ENCODE measurements at places on chromosomes 13 and 19.

DNA sequence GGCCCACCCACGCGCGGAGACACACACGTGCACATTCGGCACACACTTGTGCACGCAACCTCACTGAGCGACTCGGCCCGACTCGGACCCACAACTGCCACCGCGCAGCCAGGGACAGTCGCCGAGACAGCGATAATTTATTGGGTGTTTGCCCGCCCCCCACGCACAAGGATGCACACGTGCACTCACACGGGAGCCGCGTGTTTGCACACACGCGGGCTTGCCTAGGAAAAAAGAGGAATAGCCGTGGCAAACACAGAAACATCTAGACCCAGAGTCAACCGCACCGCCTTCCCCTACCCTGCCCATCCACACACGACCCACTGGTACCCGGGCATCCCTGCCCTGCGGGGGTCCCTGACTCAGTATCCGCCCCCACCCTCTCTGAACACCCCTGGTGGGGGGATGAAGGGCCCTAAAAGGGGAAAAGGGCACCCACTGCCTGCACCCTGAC lies 1.1 kb upstream of the SSBP4 start:
- DNase-seq = peak; percentile 73

DNA sequence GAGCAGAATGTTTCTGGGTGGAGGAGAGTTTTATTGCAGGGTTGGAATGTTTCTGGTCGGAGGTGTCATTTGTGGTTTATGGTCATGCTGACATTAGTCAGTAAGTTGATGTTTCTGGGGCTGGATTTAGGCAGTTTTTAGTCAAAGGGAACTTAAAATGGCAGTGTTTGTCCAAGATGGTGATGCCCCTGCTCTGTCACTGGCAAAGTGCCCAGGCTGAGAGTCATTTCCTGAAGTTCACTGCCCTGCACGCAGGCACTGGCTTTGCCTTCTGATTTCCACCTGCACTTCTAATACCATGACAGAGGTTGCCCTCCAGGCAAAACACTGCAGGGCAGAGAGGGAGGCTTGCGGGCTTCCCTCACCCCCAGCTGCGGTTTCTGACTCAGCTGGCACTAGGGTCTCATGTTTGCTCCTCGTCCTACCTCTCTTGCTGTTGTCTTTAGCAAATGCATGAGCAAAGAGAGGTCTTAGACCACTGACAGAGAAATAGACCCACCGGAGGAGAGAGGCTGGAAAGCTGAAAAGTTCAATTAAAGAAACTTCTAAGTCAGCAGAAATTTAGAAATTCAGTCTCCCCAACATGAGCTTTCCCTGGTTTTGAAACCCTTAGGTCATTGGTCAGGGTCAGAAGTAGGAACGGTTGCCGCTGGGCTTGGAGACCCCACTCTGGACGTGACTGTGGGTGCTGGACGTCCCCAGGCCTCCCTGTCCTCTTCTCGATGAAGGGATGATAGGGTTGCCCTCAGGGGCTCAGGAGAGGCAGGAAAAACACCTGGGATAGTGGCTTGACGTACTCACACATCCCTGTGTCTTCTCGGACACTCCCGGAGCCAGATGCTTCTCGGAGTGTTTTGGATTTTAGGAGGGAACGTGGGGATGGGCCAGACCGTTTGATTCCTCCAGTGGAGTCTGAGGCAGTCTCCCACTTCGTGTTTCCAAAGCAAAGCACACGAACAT lies 26.3 kb downstream of the TMEM255B start:
- DNase-seq = no peak

GRCh38 chr13:102033386-102033785 lies 368.5 kb downstream of the FGF14 start:
- DNase-seq = no peak

- DNase-seq = peak; percentile 34
Measured at GRCh38 chr13:105202354-105202753, 1333.1 kb downstream of the EFNB2 start.

- DNase-seq = peak; percentile 41
Measured at GRCh38 chr13:91722267-91722884, 324.0 kb downstream of the GPC5 start.

- DNase-seq = no peak
Measured at GRCh38 chr13:74205313-74205690, 71.1 kb upstream of the KLF12 start.

DNA sequence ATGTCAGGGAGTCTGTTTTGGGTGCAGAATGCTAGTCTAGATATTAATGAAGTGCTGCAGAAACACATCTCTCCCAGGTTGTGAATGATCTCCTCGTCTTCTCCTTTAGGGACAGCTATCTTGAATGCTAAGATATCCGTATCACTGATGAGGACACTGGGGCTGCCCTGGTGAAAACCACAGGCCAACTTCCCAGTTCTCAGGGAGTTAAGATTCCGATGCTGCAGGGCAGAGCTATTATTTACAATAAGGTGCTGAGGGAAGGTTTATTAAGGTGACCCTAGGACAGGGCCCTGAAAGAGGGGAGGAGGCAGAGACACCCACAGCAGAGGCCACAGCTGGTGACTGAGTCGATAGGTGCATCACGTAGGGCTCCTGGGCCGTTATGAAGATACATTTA lies 66.1 kb downstream of the TNFRSF19 start:
- no peak for DNase-seq

DNA sequence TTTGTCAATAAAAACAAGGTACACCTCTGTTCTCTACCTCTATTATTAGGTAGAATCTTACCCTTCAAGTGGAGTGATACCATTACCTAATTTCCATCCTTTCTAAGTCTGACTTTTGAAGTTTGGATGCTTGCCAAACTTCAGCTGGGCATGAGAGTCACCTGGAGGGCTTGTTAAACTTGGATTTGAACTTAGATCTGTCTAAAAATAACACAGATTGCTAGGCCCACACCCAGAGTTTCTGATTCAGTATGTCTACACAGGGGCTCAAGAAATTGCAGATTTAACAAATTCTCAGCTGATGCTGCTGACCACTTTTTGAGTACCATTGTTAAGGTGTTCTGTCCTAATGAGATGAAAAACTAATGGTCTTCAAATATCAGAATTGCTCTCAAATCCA lies 512.2 kb downstream of the LMO7 start:
- DNase-seq = no peak

GRCh38 chr13:79194727-79195126 lies 211.3 kb downstream of the RBM26 start:
- no peak for DNase-seq

DNA sequence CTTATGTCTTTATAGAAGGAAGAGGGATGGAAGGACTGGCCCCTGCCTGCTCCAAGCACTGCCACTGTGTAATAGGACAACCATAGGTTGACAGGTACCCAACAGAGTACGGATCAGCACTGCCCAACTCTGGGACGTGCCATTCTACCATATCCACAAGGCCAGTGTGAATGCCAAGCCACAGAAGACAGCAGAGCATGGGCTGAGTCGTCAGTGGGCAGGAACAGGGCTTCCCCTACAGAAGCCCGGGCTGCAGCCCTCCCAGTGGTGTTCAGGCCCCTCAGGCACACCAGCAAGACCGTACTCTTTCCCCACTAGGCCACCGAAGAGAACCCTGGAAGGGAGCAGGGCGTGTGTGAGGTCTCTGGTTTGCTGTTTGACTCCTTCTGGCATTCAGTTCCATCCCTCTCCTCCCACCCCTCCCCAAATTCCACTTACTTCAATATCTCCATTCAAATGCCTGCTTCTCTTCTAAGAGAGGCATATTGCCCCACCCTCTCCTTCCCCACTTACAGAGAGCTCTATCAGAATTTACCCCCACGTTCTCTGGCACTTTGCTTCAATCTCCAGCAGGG lies 209.4 kb downstream of the FOXO1 start:
- no peak for DNase-seq

- peak; percentile 85 for DNase-seq
Measured at GRCh38 chr19:55809381-55810058, 22.3 kb downstream of the NLRP11 start.

DNA sequence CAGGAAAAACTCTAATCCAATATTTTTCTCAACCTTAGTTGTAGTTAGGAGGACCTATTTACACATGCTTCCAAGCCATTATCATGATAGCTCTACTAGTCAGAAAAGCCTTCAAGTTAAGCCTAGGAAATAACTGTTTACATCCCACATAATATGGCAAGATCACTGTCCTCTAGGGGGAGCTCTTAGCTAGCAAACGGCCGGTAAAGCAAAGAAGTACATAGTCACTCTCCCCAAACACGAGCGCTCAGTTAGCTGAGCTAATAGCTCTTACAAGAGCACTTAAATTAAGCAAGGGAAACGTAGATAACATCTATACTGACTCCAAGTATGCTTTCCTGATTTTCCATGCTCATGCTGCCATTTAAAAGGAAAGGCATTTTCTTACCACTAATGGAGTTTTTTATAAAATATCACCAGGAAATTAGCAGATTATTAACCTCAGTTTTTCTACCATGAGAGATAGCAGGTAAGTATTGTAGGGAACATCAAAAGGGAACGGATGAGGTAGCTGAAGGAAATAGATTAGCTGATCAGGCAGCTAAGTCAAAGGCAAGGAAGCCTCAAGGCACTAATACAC lies 100.6 kb upstream of the PABPC3 start:
- peak; percentile 93 for DNase-seq

DNA sequence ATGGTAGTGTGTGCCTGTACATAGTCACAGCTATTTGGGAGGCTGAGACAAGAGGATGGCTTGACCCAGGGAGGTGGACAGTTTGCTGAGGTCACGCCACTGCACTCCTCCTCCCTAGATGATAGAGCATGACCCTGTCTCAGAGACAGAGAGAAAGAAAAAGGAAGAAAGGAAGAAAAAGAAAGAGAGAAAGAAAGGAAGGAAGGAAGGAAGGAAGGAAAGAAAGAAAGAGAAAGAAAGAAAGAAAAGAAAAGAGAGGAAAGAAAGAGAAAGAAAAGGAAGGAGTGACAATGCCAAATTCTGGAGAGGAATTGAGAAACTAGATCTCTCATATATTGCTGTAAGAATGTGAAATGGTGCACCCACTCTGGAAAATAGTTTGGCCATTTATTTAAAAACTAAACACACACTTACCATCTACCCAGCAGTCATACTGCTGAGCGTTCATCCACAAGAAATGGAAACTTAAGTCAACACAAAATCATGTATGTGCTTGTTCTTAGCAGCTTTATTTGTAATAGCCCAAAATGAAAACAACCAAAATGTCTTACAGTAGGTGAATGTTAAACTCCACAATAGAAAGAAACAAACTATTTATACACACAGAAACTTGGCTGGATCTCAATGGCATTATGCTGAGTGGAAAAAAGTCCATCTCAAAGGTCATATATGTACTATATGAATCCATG lies 7.5 kb downstream of the TEX101 start:
- DNase-seq = no peak

DNA sequence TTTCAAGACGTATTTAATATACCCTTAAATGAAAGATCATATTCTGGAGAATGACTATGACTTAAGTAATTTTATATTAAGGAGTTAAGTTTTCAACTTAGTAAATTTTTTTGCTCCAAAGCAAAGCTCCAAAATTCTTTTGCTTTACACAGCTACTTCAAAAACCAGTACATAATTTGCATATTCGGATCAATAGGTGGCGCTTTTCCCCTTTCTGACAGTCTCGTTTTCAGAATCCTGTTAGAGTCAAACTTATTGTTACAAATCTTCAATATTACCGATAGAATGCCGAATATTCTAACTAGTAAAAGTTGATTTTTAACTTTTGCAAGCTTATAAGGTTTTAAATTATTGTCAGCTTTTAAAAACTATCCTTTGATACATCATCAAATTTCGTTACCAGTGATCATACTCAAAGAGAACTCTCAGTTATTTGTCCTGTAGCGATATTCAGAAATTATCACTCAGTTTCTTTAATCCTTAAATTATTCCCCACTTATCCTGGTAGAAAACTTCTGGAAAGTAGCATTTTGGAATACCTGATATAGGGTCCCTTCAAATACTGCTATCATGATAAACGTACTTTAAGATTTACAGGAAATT lies 852.7 kb upstream of the KLHL1 start:
- DNase-seq = peak; percentile 24

- DNase-seq = no peak
Measured at GRCh38 chr13:42891591-42891990, 100.5 kb downstream of the EPSTI1 start.

DNA sequence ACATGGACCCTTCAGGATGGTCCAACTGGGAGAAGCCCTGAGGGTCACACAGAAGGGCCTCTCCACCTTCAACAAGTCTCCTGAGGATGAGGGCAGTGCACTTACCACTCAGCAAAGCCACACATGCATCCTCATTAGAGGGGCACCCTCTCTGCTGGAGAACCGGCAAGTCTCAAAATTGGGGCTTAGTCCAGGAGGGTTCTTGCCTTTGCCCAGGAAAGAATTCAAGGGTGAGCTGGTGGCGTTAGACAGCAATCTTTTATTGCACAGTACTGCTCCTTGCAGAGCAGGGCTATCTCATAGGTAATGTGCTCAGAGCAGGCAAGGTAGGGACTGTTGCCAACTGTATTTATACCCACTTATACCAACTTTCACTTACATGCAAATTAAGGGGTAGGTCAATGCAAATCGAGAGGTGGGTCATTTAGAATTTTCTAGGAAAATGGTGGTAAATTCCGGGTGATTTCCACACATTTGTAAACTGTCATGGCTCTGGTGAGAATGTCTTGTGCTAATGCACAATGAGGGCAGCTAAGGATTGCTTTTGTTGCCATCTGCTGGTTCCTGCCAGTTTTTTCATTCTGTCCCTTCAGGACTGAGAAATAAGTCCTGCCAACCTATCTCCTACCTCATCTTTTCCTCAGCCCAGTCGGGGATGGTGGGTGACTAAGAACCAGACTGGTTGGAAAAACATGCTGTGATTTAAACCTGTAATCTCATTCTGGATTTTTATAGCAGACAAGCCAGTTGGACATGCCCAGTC lies 27.8 kb upstream of the IGSF23 start:
- peak; percentile 18 for DNase-seq

DNA sequence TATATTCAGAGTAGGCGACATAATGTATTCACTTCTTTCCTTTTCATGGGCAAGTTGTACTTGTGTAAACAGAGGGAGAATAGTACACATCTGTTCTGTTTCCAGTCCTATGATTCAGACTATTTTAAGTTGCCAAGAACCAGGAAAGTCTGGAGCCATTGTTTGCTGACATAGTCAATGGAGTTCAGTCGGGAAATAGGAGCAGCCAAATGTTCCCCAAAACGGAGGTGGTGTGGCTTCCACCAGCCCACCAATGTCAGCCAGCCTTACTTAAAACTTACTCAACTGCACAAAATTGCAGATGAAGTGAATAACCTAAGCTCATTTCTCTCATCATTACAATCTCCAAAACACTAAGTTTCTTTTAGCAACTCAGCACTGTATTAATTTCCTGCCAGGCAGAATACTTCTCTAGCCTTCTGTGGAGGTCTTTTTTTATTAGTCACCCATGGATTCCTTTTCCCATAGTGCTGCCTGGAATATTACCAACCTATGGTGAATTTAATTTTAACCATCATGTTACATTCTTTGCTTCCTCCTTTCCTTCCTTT lies 22.3 kb upstream of the CSNK1A1L start:
- peak; percentile 47 for DNase-seq

DNA sequence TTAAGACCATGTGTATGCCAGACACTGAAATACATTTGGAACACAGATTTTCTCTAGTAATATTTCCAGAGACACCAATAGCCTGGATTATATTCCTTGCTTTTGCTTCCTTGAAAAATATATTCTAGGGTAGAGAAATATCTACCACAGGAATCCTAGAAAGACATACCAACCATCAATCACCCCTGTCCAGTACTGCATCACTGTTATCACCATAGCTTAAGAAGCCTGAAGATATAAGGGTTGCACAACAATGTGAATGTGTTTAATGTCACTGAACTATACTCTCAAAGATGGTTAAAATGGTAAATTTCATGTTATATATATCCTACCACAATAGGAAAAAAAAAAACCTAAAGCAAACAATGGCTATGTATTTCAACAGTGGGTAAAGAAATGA lies 163.6 kb downstream of the DIAPH3 start:
- DNase-seq = no peak

- peak; percentile 5 for DNase-seq
Measured at GRCh38 chr13:26133851-26134250, 82.0 kb upstream of the SHISA2 start.

GRCh38 chr13:97490702-97491307 lies 56.8 kb downstream of the RAP2A start:
- peak; percentile 27 for DNase-seq

Measured in DMS53 (cell line).